NCI-H526 (cell line): ENCODE measurements at places on chromosomes 5 and 9.
A peak's percentile ranks its signal among the peaks of the same experiment; 100 is the strongest.

DNA sequence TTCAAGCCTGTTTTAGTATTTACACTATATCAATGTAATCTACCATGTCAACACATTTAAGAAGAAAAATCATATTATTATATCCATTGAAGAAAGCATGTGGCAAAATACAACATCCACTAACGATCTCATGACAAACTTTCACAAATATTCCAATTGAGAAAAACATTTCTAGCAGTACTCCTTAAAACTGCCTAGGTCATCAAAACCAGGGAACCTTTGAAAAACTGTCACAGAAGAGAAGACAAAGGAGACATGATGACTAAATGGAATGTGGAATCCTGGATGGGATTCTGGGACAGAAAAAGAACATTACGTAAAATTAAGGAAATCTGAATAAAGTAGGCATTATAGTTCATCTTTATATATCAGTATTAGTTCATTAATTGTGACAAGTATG lies 1091.3 kb upstream of the CDH6 start:
- no peak for DNase-seq

DNA sequence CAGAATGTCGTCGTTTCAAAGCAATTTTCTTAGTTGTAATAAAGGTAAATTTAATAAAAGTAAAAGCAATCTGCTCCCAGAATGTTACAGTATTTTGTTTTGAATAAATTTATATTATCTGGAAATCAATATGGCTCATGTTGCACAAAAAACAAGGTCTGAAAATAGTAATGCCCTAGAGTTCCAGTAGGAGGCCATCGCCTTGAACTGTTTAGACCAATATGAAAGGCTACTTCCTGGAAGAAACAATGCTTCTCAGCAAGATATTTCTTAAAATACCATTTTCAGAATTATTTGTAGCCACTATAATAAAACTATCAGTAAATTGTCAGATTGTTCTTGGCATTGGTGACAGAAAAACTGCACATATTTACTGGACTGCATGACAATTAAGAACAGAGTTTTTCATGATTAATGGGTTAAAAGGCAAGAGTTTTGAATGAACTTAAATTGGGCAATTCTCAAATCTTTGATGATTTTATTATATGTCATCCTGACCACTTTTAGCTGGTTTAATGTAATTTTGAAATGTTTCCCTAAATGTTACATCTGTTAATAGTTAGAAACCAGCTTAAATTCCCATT lies 153.2 kb downstream of the COMMD10 start:
- DNase-seq, result no peak

DNA sequence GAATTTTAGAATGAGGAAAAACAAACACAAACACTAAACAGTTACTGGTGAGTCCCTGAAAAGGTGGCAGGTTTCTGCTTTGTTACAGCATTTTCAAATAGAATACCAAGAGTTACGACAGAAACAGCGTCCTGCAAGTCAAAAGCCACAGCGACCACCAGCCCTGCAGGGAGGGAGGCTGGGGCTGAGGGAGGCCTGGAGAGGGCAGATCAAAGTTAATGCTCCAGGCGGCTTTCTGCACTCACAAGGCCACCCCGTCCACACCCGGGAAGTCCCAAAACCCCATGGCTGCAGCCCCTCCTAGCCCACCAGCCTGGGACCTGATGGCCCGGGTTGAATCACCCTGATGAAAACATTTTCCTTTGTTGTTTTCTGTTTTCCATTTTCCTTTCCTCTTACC lies 29.3 kb downstream of the COL23A1 start:
- no peak for DNase-seq

GRCh38 chr5:176851871-176852658 lies 41.7 kb downstream of the UNC5A start:
- no peak for DNase-seq

DNA sequence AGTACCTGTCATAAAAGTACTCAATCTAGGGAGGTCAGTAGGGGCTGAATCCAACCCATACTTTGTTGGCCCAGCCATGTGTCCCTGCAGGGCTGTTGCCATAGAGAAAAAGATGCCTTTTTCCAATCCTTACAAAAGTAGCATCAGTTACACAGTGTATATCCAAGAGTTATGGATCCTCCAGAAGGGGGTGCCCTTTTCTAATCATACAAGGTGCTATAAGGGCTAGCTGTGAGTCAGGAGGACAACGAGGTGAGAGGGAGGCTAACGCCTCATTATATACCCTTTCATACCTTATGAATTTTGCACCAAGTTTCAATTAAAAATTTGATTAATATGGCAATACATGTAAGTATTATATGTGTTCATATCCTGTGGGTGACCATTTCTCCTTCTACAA lies 4.8 kb downstream of the KIAA0825 start:
- peak; percentile 27 for DNase-seq

DNA sequence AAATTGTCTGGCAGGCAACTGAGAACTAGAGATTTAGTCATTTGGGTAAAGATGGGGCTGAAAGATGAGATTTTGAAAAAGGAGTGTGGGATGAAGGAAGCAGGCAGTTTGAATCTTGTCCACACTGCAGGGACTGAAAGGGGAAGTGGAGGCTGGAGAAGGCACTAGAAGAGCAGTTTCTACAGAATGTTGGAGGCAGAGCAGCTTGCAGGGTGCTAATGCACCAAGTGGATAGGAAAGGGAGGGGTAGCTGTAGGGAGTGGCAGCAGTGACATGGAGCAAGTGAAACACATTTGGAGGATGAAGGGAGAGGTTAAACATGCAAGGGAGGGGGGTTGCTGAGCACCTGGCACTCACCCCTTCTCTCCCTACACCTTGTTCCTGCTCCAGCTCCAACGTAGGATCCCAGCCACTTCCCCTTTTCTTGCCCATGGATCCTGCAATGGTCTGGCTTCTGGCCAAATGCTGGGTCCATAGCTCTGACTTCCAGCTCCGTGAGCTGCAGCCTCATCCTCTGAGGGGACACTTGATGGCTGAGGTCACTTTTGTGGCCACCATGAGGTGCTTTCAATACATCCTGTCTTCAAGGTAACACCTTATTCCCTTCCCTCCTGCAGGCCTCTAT lies 30.0 kb upstream of the FGD3 start:
- peak; percentile 23 for DNase-seq

GRCh38 chr9:133843751-133844397 lies 105.7 kb upstream of the SARDH start:
- DNase-seq, result no peak

GRCh38 chr9:116181853-116182610 lies 28.4 kb downstream of the PAPPA start:
- no peak for DNase-seq

DNA sequence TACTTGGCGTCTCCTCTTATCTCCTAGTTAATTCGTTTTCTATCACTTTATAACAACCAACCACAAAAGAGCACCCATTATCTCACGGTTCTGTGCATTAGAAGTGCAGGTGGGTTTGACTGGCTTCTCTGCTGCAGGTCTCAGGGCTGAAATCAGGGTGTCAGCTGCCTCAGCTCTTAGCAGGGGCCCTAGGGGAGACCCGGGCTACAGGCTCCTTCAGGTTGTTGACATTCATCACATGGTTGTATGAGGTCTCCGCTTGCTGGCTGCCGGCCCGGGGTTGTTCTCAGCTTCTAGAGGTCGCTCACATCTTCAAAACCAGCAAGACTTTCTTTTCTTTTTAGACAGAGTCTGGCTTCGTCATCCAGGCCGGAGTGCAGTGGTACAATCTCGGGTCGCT lies 2.9 kb upstream of the ZMYND19 start:
- no peak for DNase-seq
